Fibroblast of skin of left quadriceps (primary cell): ENCODE measurements at places on chromosomes 4 and X.

GRCh38 chr4:78024085-78024484, 33.0 kb upstream of the FRAS1 start:
- peak; percentile 13 for DNase-seq

DNA sequence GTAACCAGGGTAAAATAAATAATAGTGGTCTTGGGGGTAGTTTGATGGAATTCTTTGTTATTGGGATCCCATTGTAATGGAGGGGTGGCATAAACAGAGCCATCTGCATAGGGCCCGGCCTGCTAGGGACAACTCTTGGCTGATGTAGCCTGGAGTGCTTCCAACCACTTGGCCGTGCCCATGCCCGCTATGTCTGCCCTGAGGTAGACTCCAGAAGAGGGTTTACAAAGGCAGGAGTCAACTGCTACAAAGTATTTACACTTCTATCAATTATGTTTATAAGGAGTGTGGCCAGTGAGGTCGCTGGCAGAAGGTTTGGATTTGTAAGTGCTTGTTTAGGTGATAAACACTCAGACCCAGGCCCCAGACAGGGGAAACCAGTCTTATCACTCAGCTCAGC, 8.1 kb downstream of the RASL11B start:
- DNase-seq, result no peak

DNA sequence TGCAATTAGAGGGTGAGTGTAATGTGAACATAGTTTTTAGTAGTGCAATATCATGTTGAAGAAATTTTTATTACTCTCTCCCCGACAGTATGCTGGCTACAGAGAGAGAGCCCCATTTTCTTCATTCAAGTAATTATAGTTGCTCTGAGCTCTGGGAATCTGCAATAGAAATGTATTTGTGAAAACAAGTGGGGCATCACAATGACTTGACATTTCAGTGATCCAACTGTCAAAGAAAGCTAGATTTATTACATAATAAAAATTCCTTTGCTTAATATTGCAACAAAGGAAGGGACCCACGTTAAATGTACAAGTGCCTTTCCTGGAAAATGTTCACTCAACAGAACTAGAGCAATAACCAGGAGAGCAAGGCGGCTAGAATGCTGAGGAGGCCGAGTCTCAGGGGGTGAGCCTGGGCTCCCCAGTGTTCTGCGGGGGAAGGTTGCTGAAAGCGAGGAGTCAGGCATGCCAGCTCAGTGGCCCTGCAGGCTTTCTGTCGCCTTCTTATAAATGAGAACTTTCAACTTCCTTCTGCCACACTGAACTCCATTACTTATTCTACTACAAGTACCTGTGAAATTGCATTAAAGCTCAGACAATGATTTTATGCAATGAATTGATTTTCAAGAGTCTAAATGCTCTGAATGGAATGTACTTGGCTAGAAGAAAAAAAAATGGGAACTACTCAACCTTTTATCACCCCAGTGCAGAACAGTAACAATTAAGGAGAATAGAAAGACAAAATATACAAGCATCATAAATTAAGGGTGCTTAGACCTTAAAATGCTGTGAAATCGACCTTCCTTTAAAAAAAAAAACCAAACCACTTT, 476.4 kb downstream of the AFF2 start:
- DNase-seq, result peak; percentile 4

DNA sequence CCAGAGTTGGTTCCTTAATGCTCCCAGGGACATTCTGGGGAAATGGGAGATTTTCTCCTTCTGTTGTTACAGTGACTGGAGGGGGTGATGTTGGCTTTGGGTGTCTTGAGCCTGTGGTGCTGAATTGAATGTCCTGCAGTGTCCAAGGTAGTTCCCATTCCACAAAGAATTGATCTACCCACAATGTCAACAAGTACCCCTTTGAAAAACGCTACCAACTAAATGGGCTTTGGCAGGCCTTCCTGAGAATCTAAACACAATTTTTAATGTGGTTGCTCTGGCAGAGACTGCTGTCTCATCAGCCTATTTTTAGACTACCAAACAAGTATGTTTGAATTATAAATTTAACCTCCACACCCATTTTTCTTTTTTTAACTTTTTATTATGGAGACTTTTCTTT, 69.4 kb downstream of the CCKAR start:
- DNase-seq, result no peak

DNA sequence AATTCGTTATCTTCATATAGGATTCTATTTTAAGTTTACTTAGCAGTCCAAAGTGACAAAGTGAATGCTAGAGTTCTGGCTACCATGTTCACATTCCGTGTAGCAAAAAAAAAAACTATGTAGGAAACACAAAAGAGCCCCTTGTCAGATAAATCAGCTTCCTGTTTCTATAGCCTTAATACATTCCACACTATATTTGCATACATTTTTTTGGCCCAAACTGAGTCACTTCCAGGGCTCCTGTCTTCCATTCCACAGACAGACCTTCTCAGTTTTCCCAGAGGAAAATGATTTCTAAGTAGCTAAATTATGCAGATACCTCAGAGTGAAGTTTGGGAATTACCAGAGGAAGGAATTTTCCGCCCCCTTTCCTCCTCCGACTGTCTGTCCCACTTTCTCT, 841.9 kb upstream of the HS3ST1 start:
- peak; percentile 0 for DNase-seq

DNA sequence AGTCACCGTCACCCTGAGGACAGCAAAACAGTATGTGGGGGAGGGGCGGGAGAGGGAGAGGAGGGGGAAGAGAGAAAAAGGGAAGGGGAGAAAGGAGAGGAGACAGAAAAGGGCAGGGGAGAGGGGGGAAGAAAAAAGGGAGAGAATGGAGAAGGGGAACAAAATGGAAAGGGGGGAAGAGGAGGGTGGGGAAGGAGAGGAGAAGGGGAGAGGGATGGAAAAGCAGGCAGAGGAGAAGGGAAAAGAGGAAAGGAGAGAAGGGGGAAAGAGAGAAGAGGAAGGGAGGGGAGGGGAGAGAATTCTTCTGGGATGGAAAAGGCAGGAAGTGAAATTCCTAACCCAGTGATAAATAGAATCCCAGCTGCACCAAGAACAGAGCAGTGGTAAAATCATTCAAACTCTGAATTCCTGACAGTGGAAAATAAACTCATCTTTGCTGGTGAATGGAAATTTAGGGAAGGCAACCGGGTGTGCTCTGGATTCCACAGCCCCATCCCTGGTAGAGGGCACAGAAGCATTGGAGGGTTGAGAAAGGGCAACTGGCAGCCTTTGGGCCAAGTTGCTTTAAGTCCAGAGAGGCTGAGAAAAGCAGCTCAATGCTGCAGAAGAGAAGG, 244.2 kb downstream of the BCOR start:
- DNase-seq, result no peak

GRCh38 chr4:11286533-11286932, 142.2 kb downstream of the HS3ST1 start:
- DNase-seq, result no peak

DNA sequence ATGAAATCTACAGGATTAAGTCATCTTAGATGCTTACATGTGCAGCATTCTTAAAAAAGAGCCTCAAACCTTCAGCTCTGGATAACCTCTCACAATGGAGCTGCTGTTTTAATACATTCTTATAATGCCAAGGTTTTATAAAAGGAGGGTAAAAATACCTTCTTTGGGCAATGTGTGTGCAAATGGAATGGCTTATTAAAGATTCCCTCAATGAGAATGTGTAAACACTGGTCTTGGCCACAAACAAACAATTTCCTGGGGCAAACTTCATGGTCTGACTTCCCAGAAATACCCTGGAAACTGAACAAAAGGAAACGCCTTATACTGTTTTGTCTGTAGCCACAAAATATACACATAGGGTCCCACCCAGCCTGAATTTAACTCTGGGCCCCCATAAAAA, 148.6 kb upstream of the INTU start:
- DNase-seq, result no peak

DNA sequence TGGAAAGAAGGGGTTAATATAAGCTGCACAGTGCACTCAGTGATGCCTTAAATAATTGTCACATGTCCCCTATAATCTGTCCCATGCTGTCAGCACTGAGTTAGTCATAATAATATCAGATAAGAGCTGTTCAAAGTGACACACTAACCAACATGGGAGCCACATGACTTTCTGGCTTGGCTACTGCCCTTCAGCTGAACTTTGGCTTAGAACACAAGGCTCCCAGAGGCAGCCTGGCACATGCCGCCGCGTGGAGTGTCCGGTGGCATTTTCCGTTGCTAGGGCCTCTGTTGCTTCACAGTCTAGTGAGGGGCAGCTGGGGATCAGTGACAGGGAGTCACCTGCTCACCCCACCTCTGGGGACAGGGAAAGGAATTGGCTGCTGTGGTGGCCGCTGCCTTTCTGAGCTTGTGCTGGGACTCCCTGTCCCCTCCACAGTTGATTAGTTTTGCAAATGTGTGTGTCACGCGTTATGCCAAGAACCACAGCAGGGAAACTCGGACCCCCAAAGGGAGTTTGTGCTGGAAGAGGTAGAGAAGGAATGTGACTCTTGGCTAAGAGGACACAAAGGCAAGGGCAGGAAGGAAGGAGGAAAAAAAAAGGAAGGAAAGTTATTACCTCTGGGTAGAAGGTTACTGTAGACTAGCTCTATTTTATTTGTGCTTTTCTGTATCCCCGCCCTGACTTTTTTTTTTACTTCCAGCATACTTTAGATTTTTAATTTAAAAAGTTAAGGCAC, 41.1 kb upstream of the PPARGC1A start:
- no peak for DNase-seq

DNA sequence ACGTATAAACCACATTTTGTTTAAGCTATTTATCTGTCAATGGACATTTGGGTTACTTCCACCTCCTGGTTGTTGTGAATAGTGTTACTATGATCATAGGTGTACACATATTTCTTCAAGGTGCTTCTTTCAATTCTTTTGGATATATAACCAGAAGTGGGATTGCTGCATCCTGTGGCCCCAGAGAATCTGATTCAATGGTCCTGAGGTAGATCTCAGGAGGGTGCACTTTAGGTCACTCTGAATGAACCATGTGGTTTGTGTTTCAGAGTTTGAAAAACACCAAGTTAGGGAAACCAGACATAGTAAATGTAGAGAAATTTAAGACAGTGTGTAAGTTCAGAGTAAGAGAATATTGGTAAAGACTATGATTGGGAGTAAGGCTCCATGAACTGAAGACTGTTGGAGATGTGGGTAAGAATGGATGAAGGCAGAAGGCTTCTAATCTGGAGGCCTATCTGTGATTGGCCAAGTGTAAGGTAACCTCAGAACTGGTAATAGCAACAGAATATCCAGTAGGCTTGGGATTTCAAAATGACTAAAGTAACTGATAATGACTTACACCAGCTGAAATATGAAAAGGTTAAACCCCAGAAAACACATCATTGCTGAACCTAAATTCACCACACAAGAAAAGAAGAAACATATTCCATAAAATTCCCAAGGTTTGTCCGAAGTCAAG, 236.9 kb downstream of the CAMK2D start:
- DNase-seq, result no peak

- DNase-seq, result no peak
Observed at GRCh38 chr4:79920163-79920853, 152.7 kb downstream of the ANTXR2 start.

- no peak for DNase-seq
Observed at GRCh38 chr4:110271986-110272385, 73.6 kb upstream of the ELOVL6 start.

DNA sequence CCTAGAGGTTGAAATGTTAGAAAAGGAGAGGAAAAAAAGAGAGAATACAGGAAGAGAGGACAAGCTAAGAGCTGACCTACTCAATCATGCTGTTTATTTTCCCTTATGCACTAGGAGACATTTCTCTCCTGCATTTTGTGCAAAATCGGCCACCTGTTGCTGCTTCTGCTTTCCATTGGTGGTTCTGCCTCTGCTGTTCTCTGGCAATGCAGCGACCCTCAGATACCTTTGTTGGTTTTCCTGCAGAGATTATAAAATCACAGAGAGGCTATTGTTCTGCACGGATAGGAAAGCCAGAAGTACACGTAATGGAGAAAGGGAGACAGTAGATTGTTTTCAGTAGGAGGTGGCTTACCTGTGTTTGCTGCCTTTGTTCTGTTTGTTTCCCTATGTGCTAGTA, 108.9 kb downstream of the UNC5C start:
- DNase-seq, result no peak

DNA sequence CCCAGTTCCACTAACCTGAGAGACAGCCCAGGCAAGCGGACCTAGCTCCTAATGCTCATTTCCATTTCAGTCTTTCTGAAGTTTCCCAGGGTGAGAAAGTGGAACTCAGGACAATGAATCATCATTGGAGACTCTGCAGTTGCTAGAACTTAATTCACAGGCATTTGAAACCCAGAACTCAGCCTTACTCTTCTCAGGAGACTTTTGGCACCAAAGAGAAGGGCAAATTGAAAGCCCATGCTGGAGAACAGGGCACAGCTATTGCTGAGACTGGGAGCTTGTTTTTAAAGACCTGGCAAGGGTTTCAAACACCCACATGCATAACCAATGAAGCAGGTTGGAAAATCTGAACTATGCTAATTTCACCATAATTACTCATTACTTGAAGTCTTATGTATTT, 36.0 kb downstream of the BST1 start:
- DNase-seq, result no peak

DNA sequence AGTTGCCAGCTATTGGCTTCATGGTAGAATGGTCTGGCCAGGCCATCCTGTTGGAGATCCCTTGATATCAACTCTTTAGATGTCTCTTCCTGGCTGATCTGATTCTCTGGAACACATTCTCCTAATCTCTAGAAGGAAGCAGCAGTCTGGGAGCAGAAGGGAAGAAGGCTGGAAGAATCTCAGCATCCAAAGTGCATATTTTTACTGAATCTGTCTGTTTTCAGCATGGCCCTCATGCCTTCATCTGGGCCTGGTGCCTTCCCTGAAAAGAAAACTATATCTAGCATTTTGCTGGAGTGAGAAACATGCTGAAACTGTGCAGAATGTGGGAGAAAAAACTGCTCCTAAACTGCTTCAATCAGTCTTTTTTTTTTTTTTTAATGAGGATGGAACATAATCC, 148.7 kb downstream of the REPS2 start:
- no peak for DNase-seq

GRCh38 chrX:16124201-16124600, 836 bp downstream of the GRPR start:
- no peak for DNase-seq

- peak; percentile 31 for DNase-seq
Observed at GRCh38 chr4:171846232-171846631, 33.0 kb downstream of the GALNTL6 start.

DNA sequence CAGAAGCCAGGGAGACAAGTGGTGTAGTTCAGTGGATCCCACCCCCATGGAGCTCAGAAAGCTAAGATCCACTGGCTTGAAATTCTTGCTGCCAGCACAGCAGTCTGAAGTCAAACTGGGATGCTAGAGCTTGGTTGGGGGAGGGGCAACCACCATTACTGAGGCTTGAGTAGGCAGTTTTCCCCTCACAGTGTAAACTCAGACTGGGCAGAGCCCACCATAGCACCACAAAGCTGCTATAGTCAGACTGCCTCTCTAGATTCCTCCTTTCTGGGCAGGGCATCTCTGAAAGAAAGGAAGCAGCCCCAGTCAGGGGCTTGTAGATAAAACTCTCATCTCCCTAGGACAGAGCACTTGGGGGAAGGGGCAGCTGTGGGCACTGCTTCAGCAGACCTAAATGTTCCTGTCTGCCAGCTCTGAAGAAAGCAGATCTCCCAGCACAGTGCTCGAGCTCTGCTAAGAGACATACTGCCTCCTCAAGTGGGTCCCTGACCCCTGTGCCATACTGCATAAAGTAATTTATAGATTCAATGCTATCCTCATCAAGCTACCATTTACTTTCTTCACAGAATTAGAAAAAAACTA, 163.2 kb downstream of the HHIP start:
- no peak for DNase-seq
